NCI-H1092 (cell line): ENCODE measurements at places on chromosomes 5 and 9.

DNA sequence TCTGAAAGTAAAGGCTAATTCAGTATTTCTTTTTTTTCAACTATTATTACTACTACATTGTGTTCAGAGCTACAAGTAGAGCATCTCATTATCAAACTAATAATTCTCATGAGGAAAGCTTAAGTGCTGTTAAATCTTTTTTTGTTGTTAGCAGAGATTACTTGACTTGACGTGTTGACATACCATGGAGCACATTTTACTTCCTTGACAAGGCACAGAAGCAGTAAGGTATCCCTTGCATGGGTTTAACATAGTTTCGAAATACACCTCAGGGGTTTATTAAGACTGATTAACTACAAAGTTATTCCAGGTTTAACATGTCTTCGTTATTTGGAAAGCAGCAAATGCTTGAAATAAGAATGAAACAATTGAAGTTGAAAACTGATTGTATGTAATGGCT is 7.0 kb downstream of the SPDL1 start:
- DNase-seq = no peak

DNA sequence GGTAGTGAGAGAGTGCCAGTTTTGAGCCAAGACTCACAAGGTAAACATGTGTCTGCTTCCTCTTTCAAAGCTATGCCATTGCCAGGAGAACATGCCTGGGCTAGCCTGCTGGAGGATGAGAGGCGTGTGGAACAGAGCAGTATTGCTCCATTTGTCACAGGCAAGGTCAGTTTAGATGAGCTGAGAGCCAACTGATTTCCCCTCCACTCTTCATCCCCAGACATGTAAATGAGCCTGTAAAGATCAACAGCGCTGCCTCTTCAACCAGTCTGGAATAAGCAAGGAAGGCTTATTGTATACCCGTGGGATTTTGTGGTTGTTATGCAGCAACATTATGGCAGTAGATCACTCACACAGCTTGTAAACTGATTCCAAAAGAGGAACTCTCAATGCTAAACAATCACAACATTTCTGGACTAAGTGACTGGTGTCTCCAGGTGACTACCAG is 8.2 kb upstream of the GDNF start:
- DNase-seq = no peak

DNA sequence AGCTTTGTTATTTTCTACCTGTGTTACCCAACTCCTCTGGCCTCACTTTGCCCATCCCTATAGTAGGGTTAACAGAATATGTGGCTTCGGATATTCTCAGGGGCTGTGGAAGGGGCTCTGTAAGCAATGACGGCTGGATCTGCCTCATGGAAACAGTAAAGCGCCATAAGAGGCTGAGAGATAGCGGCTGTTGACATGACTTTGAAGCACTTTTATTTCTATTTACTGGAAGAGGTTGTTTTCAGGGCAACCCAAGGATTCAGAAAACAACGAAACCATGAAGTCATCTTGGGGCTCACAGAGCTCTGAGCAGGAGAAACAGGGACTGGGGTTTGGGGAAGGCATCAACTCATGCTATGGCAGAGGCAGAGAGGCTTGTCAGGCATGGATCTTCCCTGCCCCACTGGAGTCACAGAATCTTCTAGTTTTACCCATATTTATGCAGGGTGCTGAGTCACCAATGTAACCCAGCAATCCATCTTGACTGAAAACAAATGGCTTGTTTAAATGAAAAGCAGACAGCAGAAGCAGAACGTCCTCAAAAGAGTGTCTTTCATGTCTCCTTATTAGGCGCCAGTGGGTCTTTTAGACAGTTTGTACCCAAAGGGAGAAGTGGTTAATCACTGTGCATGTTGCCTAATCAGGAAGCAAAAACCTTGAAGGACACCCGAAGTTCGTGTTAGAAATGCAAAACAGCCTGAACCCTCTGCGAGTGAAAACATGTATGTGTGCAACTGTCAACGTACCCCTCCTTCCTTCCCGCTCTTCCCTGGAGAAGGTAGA is 113.0 kb downstream of the COL23A1 start:
- no peak for DNase-seq

DNA sequence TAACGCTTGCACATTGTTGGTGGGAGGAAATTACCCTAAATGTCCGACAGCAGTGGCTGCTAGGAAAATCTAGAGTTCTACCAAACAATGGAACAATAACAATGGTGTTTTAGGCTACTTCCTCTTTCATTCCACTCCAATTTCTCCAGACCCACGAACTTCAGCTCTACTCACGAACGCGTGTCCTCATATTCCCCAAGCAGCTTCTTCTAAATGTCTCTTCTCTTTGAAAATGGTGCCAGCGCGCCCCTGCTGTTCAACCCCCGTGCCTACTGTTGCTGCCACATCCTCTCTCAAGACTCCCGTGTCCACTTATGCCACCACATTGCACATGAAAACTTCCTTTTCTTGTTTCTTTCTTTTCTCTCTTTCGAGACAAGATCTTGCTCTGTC is 25.6 kb downstream of the OR2V2 start:
- DNase-seq = no peak

- DNase-seq = no peak
Observed at GRCh38 chr5:132011622-132012343, at the start of gene ACSL6. Gene ACSL6 (minus strand): TSS chr5:132011658. CDS start chr5:132011553, 105 bp downstream.

GRCh38 chr5:150422075-150422474 is 9.4 kb upstream of the CD74 start:
- no peak for DNase-seq

GRCh38 chr5:154302161-154302560 is 111.6 kb downstream of the GALNT10 start:
- DNase-seq = peak; percentile 86

DNA sequence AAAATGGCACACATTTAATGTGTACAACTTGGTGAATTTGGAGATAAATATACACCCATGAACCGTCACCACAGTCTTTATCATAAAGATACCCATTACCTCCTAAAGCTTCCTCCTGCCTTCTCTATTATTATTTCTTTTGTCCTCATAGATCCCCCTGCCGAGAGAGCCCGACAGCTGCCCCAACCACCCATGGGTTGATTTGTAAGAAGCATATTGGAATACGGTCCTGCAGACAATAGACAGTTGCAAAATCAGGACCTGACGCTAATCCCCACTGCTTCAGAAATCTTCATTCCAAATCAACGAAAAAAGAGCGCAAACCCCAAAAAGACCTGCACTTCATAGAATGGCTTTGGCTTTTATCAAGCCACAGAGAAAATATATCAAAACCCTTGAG is 697.5 kb downstream of the SEMA5A start:
- no peak for DNase-seq

GRCh38 chr9:106478727-106479126 is 384.2 kb upstream of the ZNF462 start:
- no peak for DNase-seq

DNA sequence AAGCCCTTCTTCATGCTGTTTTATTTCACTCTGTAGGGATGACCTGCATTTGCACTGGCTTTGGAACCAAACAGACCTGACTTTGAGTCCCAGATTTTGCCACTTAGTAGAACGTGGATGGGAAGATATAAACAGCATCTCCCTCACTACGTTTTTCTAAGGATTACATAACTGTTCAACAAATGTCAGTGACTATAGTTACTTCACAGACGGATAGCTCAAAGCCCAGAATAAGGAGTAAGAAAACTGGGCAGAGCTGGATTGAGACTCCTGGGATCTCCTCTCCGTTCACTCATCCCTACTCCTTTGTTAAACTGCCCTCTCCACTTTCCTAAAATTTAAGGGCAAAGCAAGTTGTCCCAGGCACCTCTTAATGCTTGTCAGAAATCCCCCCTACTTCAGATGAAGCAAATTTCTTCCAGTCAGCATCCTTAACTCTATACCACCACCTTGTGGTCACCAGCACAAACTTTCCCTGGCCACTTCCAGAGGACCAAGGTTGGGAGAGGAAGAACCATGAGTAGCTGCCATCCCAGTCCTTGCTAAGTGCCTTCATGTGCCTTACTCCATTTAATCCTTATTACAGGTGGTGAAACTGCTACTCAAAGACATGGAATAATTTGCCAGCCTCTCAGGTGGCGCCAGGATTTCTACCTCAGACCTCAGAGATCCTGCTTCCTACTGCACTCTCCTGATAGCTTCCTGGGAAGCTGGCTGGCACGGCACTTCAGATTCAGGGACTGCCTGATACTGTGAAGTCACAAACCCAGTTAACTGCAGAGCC is 38.4 kb downstream of the EGR1 start:
- DNase-seq = peak; percentile 17

- DNase-seq = no peak
Observed at GRCh38 chr5:145943674-145944121, 7.3 kb downstream of the SH3RF2 start.

- DNase-seq = no peak
Observed at GRCh38 chr9:70678153-70678552, 263.7 kb upstream of the KLF9 start.

DNA sequence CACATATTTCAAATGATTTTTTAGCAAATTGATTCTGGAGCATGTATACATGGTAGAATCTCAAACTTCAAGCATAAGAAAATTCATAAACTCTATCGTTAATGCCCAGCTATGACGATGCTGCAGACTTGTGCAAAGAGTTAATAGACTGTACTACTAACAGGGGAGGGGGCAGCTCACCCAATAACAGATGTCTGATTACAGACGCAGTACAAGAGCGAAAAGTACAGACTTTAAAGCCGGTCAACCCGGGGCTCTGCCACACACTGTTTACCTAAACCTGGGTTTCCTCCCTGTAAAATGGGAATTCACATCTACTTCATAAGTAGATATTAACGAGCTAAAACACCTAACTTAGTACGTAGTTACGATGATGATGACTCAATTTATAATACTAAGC is 651 bp downstream of the TRIM23 start:
- no peak for DNase-seq

- DNase-seq = no peak
Observed at GRCh38 chr9:87212605-87213021, 265.3 kb upstream of the GAS1 start.

GRCh38 chr9:37046683-37047082 is 12.6 kb upstream of the PAX5 start:
- no peak for DNase-seq

- no peak for DNase-seq
Observed at GRCh38 chr9:20197976-20198685, 409.3 kb upstream of the SLC24A2 start.

GRCh38 chr5:8814105-8814504 is 731.8 kb downstream of the SEMA5A start:
- no peak for DNase-seq

DNA sequence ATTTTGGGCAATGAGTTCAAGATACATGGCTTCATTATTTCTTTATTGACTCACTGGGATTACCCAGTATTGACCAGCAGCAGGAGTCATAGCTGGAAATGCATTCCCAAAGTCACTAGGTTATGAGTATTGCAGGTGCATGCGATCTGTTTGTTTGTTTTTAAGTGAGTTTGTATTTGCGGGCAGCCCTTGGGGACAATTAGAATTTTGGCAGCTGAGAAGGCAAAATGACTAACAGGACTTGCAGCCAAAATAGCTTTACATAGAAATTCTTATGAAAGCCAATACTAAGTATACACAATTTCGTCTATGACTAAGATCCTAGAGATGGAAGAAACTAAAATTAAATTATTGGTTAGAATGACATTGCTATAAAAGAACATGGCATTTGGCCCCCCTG is 18.1 kb upstream of the RGMB start:
- DNase-seq = no peak

DNA sequence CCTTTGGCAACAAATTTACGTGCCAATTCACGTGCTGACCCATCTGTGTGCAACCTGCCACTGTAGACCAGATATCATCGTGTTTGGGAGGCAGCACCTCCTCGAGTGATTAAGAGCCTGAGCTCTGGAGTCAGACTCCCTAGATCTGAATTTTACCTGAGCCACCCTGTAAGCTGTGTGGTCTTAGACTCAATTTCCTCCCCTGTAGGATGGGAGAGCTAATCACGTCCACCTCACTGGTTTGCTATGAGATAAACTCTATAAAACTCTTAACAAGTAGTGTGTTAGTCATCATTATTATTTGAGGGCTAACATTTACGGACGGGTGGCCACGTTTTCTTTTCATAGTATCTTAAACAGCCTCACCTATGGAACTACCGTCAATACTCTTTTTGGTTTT is 220.0 kb upstream of the ADAMTSL1 start:
- no peak for DNase-seq

- no peak for DNase-seq
Observed at GRCh38 chr5:57692582-57693487, 210.2 kb upstream of the ACTBL2 start.

DNA sequence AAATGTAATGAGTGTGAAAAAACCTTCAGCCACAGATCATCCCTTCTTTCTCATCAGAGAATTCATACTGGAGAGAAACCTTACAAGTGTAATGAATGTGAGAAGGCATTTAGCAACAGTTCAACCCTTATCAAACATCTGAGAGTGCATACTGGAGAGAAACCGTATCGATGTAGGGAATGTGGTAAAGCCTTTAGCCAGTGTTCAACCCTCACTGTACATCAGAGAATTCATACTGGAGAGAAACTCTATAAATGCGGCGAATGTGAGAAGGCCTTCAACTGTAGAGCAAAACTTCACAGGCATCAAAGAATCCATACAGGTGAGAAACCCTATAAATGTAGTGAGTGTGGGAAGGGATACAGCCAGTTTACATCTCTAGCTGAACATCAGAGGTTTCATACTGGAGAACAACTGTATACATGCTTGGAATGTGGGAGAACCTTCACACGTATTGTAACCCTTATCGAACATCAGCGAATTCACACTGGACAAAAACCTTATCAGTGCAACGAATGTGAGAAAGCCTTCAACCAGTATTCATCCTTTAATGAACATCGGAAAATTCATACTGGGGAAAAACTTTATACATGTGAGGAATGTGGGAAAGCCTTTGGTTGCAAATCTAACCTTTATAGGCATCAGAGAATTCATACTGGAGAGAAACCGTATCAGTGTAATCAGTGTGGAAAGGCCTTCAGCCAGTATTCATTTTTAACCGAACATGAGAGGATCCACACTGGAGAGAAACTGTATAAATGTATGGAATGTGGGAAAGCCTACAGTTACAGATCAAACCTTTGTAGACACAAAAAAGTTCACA is 19.2 kb downstream of the ZNF354C start:
- DNase-seq = no peak

DNA sequence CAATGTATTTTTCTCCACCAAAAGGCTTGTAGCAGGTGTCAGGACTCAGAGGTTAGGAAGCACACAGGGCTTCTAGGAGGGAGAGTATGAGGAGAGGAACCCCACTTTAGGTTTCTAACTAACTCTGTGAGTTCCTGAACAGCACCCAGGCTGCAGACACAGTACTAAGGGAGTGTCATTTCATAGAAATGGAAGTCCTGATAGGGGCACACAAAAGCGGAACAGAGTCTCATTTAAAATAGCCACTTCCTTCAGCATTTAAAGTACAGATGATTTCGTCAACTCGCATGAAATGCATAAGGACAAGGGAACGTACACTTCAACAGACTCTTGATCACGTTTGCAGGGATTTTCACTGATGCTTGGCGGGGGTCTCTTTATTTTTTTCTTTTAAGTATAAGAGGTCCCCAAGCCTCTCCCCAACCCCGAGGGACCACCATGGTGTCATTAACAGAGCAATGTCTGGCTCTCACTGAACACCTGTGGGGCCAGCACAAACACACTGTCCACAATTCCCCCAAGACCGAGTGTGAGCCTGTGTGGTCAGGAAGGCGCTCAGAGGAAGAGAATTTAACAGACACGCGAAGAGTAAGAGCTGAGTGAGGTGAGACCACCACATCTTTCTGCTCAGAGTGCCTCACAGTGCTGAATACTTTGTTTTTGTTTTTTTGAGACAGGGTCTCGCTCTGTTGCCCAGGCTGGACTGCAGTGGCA is 82.3 kb downstream of the SECISBP2 start:
- no peak for DNase-seq

- no peak for DNase-seq
Observed at GRCh38 chr9:118630931-118631595, 738.2 kb downstream of the BRINP1 start.
